ENCODE measurements at places on chromosomes 1 and 21.
A peak's percentile ranks its signal among the peaks of the same experiment; 100 is the strongest.

DNA sequence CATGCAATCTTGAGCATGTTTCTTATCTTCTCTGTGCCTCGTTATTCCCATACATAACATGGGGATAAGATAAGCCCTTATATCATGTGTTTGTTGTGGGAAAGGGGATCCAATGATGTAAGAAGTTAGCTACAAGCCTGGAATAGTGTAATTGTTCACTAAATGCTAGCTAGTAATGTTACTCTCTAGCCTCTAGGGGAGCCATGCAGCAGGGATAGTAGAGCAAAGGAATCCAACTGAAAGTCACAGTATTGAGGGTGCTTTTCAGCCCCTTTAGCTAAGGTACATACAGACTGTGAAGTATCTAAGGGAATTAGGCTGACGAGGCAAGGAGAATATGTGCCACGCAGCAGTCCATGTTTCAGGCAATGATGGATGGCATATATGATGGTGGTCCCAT, 46.9 kb downstream of the IL23R start:
- DNase-seq: no peak

DNA sequence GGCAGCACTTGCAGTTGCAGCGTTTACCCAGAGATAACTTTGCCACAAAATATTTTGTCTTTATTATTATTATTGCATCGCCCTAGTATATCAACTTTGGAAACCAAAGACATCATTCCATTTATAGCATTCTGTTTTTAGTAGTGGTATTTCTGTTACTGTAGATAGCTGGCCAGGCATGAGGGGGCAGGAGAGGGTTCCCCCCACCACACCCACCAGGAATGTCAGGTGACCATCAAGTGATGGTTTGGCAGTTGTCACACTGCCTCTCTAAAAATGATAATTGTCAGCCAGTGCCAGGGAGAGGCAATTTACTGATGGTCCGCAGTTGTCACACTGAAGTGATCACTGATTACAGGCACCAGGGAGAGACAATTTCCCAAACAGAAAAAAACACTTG, 135.6 kb downstream of the TSEN15 start:
- no peak for DNase-seq

DNA sequence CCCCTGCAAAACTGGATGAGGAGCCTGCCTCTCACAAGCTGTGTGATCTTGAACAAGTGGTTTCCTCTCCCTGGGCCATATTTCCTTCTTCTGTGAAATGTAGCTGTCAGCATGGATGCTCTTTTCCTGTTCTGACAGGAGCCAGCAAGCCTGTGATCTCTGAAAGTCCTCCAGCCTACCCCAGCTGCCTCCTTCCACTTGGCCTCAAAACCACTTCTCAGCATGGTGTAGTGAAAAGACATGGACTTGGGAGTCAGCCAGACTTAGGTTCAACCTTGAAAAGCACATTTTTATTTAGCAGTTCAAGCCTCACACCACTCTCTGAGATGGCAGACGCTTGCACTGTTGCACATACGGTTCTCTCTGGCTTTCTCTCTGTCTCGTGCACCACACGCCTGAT, 292.9 kb upstream of the DUSP10 start:
- DNase-seq: peak; percentile 89

DNA sequence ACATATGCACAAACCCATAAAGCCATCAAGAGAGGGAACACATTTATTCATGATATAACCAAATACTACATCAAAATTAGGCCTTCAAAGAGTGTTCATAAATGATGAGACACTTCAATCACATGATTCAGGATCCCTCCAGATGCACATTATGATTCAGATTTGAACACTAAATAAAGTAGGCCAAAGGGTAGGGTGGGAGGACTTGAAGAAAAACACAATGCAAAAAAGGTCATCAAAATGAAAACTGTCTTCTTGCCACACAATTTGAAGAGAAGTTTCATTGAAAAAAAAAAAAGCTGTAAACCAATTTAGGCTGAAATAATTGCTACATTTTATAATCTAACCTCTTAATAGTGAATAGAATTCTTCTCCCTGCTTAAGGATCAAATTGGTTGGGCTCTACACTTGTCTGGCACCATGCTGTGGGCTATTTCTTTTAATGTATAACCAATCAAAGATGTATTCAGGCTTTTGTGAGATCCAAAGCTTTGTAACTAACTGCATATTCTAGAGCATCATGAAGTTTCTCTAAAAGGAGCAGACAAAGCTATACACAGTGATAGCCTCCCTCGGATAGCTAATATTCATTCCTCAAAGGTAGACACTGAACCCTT, 58.1 kb downstream of the ZSWIM5 start:
- no peak for DNase-seq

- DNase-seq: no peak
Observed at GRCh38 chr1:113545626-113546025, 155.3 kb downstream of the MAGI3 start.

DNA sequence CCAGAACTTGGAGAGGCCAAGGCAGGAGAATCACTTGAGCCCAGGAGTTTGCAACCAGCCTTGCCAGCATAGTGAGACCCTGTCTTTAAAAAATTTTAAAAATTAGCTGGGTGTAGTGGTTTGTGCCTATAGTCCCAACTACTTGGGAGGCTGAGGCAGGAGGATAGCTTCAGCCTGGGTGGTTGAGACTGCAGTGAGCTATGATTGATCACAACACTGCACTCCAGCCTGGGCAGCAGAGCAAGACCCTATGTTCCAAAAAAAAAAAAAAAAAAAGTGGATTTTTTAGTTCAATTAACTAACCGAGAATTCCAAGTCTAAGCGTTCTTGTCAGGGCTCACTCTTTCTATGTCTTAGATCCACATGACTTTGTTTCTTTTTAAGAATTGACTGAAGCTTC, 130.3 kb upstream of the NRIP1 start:
- no peak for DNase-seq

GRCh38 chr1:236395230-236395946, 1.3 kb downstream of the EDARADD start:
- DNase-seq: no peak

GRCh38 chr1:205326812-205327466, 5.4 kb upstream of the NUAK2 start:
- no peak for DNase-seq

DNA sequence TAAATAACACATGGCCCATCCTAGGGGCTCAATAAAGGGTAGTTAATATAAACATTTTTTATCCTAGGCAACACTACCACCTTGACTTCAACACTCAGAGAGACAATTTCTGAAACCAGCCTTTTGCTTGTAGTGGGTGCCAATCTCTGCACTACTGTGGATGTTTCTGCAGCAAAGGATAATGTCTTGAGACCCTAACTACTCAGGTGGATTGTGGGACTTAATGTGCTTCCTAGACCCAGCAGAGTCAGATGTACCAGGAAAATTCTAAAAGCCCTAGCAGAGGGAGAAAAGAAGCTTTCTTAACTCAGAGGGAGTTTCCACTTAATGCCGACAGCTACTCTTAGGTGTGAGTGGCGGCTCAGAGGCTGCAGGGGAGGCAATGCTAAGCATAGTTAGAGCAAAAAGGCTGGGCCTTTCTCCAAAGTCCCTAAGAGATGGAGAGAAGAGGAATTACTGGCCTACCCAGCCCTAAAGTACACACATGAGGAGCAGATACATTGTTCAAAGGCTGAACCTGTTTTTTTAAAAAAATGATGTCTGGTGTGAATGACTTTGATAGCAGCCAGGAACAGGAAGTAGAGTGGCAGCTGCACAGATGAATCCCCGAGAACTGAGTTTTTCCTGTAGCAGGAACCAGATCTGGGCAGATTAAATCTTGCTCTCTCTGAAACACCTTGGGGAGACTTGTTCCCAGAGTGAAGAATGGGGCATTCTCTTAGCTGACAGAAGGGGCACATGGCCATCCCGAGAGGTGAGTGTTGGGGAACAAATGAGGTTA, 33.5 kb upstream of the ABCD3 start:
- no peak for DNase-seq

- no peak for DNase-seq
Observed at GRCh38 chr1:226633541-226634165, 85.1 kb downstream of the STUM start.
